PC-3 (cell line): ENCODE measurements at places on chromosomes 7 and 10. TPM values are rescaled to one million over a fixed set of nuclear protein-coding genes. Genes with fewer than 3 reads are reported as not detected.

- H3K4me3 ChIP-seq = peak within 1 kb of the TSS; percentile 69
- peaks cover 9% of the 10 kb centered on the region; the same call in 1 of the 2 replicates for H3K36me3 ChIP-seq
- peak; percentile 100 for DNase-seq
- H3K27me3 ChIP-seq = no peaks in the 10 kb centered on the region
- H3K4me1 ChIP-seq = peaks cover 80% of the 10 kb centered on the region
These were observed at the start of gene ANXA11 for GRCh38 chr10:80205477-80206276. ANXA11 (minus strand) TSS chr10:80205537; CDS start chr10:80172861, 32,676 bp downstream.

GRCh38 chr7:130823060-130823459, 89.1 kb upstream of the KLF14 start:
- no peak overlapping the region for H3K27ac ChIP-seq
- no peaks in the 10 kb centered on the region for H3K27me3 ChIP-seq
- H3K36me3 ChIP-seq = no peaks in the 10 kb centered on the region
- H3K4me3 ChIP-seq = no peak overlapping the region
- H3K4me1 ChIP-seq = no peaks in the 10 kb centered on the region

DNA sequence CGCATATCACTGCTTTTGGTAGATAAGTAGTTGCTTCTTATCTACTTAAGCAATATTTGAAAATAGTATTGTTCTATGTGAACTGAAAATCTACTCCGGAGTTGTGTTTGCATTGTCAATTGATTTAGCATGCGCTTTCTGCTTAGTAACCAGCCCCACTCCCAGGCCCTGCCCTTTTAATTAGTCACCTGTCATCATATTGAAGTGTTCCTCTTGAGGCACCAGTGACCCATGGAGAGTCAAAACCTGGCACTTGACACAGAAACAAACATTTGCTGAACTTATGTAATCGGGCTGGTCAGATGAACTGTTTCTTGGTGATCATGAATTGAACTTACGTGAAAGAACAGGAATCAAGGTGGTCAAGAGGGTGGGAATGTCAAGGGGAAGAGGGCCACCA, 27.8 kb upstream of the CDHR3 start:
- no peaks in the 10 kb centered on the region for H3K27me3 ChIP-seq
- H3K4me1 ChIP-seq = peaks cover 7% of the 10 kb centered on the region; the same call in 1 of the 2 replicates
- no peak overlapping the region for H3K4me3 ChIP-seq
- DNase-seq = peak; percentile 19

- no peaks in the 10 kb centered on the region for H3K27me3 ChIP-seq
- no peaks in the 10 kb centered on the region for H3K4me1 ChIP-seq
- H3K27ac ChIP-seq = no peak overlapping the region
- no peak for DNase-seq
- peaks cover 3% of the 10 kb centered on the region; the same call in 1 of the 2 replicates for H3K36me3 ChIP-seq
These were observed 73.2 kb downstream of the NKX6-2 start for GRCh38 chr10:132712743-132713142.

DNA sequence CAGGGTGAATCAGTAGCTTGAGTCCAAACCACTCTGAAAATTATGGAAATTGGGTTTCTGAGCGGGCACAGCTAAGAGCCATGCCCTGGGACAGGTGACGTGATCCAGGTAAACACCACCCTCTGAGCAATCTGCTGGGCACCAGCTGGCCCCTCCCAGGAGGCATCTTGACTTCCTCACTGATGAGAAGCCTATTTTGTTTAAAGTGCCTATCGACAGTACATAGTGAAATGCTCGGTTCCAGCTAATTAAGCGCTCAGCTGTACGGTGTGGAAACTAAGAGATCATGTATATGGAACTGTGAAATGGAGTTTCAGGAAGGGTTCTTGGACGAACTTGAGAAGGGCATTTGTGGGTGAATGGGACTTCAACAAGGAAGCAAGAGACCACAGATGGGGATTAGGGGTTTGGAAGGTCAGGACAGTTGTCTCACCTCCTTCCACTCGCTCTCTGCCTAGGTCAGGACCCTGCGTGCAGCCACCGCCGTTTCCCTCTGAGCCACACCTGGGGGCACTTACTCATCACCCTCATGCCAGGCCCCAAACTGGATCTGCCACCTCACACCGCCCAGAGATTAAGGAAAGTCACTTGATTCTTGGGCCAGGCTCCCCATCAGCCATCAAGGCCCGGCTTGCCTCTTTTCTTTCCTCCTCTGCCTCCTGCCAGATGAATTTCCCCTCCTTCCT, 3.2 kb downstream of the ITPRIP start:
- peak overlapping the region; percentile 88 for H3K27ac ChIP-seq
- DNase-seq = peak; percentile 60
- no peaks in the 10 kb centered on the region for H3K27me3 ChIP-seq
- peaks cover 74% of the 10 kb centered on the region for H3K4me1 ChIP-seq
- H3K4me3 ChIP-seq = peak overlapping the region; percentile 93; the same call in 1 of the 2 replicates
- no peaks in the 10 kb centered on the region for H3K36me3 ChIP-seq

Gene ARHGAP12
- total RNA-seq = 13.6 and 16.6 TPM in 2 replicates
